ENCODE measurements at places on chromosomes 6 and 20.

DNA sequence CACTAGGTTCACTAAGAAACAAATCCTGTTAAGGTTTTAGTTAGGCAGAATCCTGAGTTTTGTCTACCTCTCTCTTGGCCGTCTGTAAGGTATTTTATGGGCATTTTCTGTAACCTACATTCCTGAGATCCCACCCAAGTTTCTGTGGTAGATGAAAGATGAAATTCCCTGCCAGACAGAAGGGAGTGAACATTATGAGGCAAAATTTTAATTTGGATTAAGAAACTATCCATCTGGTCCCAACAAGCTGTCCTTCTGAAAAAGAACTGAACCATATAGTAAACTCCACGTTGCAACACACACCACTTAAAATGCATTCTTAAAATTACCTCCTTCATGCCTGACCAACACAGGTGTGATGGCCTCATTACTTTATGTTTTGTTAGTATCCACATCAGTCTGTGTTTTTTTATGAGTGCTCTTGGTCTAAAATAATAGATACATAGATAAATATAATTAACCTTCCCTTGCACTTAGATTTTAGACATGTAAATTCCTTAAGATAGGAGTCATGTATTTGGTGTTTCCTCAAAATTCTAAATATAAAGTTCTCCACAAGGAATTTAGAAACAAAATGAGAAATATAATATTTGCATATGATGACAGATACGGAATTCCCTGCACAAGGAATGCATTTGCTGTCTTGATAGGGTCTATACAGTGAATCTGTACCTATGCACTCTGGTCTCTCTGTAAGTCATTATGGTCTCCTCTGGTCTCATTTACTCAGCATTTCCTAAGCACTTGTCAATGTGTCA lies 86.5 kb downstream of the CHD6 start:
- DNase-seq, result no peak

DNA sequence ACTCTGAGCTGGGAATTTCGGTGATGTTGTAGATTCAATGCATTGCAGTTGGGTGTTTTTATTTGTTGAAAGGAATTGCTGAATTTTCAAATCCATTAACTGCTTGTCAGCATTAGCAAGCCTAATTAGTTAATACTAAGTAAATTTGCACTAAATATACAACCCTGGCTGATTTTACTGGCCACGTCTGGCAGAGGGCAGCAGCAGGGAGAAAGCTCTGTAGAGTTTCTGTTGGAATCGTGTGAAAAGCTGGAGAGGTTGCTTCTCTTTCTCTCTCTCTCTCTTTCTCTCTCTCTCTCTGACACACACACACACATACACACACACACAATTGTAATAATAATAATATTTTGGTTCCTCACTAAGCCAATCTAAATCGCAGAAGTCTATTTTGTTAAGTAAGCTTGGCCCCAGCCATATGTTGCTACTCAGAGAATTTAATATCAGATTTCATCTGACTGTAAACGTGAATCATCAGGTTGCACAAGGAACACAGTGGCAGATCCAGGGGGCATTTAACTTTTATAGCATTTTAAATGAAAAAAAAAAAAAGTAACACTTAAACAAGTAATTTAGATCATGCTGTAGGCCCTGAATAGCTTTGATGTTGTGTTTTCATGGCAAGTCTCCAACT lies 289.5 kb downstream of the ESR1 start:
- DNase-seq, result no peak

DNA sequence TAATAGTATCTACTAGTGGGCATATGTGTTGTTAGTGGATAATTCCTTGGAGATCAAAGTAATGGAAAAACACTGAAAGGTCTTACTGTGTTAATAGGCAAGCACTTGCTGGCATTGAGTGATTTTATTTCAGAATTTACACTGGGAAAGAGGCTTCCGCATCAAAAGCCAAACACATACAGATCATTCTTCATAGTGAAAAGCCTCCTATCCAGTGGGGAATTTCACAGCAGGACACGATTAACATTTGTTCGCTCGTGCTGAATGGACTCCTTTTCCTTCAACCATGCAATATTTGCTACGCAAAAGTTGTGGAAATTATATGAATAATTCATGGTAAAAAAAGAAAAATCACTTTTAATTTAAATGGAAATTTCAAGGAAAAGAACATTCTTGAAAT lies 26.4 kb downstream of the GABRR1 start:
- DNase-seq, result no peak

GRCh38 chr6:42659806-42660205 lies 62.6 kb downstream of the PRPH2 start:
- DNase-seq, result no peak

DNA sequence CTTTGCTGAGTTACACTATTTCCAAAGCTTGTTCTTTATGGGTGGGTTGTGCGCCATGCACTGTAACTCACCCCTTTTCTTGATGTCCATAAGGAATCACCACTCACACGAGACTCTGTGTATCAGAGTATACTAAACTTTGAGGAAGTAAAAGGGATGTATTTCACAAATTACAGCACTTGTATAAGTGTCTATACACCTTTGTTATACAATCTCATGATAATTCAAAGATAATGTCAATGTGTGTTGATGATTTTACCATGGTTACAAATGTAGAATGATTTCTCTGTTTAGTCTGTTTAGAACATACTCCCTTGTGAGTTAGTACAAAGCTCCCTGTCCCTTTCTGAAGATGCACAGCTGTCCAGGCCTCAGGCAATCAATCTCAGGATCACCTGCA lies 922.2 kb upstream of the MAP3K7 start:
- no peak for DNase-seq

DNA sequence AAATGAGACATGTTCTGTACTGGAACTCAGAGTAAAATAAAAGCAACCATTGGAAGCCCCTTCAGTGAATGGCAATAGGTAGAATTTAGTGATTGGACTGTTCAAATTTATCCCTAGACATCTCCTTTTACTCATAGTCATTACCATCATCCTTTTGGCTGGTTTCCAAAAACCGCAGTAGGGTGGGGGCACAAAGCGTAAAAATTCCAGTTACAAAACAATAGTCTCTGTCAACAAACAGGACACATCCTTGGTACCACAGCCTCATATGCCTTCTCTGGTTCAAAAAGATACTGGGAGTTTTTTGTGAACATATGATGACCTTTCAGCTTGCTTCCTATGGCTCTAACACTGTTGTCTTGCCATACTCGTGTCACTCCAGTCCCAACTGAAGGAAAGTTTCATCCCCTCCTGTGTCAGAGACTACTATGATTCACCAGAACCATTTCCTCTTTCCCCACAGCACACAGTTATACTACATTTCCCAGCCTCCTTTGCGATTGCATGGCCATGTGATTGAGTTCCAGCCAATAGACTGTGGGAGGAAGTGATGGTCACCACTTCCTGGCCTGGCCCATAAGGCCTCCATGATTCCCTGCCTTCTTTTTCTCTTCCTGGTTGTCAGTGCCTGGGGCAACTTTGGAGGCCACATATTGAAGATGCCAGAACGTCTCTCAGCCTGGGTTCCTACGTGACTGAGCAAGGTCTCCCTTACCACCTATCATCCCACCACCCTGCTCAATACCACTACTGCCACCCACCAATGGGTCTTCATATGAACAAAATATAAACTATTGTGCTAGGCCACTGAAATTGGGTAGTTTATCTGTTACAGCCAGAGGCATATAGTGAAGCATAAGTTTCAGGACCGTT lies 162.4 kb downstream of the ID4 start:
- no peak for DNase-seq

GRCh38 chr6:47137073-47137472 lies 94.9 kb upstream of the ADGRF1 start:
- DNase-seq, result no peak

- no peak for DNase-seq
Measured at GRCh38 chr6:52333840-52334200, 28.1 kb upstream of the PAQR8 start.

GRCh38 chr20:12327205-12327604 lies 409.5 kb downstream of the BTBD3 start:
- no peak for DNase-seq

Measured in H7 (cell line).